ENCODE measurements at places on chromosomes 1 and 21. TPM values are rescaled to one million over a fixed set of nuclear protein-coding genes. Genes with fewer than 3 reads are reported as not detected.

FCRL4 gene
- total RNA-seq, result not detected

FALEC gene
- total RNA-seq, result not detected

GRCh38 chr1:165501330-165501969 is 42.4 kb upstream of the LRRC52 start:
- H3K27ac ChIP-seq, result no peak overlapping the region
- no peaks in the 10 kb centered on the region for H3K4me1 ChIP-seq
- no peaks in the 10 kb centered on the region for H3K36me3 ChIP-seq
- H3K4me3 ChIP-seq, result no peak overlapping the region
- no peak for DNase-seq
- peaks cover 18% of the 10 kb centered on the region for H3K27me3 ChIP-seq

ASCL5 gene
- not detected for total RNA-seq

DNA sequence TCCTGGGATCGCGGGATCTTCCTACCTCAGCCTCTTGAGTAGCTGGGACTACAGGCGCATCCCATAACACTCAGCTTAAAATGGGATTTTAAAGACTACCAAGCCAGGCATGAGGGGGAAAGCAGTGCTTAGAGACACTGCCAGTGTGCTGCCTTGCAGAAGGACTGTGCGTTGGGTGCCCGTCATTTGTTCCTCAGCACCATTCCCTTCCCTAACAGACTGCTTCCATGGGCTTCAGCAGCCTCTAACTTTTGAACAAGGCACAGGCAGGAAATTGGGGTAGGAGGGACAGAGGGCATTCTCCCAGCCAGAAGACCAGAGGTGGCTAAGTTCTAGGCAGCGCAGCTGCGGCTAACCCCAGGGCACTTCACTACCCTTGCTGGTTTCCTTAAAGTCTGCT is 73.9 kb upstream of the USP24 start:
- no peak overlapping the region for H3K4me3 ChIP-seq
- H3K36me3 ChIP-seq, result no peaks in the 10 kb centered on the region
- no peak overlapping the region for H3K27ac ChIP-seq

DNA sequence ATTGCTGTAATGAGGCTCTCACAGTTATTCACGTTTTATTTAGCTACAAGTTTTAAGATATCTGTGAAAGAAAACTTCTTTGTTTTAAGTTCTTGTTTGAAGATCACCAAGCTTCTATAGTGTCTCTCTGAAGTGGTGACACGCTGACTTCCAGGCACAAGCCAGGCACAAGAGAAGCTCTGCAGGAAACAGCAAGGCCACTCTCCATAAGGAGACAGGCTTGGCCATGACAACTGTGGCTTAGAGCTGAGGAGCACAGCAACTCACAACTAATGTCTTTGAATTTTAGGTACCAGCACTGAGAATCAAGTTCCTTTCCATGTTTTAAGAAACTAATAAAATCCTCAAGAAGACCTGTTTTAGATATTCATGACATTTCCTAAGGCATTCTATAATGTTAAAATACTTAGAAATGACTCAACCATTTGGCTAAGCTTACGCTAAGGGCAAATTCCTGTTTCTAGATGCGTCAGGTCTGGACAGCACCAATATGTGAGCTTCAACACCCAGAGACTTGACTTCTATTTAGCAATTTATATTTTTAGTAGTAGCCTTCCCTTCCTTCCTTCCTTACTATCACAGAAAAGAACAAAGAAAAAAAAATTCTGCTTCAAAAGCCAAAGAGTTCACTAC is 40.2 kb downstream of the APP start:
- H3K27me3 ChIP-seq, result no peaks in the 10 kb centered on the region
- H3K4me3 ChIP-seq, result no peak overlapping the region
- no peak for DNase-seq
- no peak overlapping the region for H3K27ac ChIP-seq
- no peaks in the 10 kb centered on the region for H3K4me1 ChIP-seq
- H3K36me3 ChIP-seq, result peaks cover 2% of the 10 kb centered on the region

S1PR1 gene
- 51.2 TPM for total RNA-seq

DNA sequence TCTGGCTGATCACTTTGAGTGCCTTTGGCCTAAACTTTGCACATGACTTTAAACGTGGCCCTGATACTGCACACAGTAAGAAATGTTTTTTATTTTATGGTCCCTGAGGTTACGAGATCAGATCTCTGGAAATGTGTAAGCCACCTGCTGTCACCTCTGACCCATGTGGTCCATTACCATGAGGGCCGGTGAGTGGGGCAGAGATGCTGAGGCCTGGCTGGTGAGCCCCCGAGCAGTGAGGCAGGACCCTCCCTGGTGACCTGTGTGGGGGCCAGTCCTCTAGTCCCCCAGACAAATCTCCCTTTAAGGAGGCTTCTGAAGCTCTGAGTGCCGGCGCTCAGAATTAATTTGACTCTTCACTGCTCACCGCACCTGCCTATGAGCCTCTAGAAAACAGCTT is 12.4 kb downstream of the TFF3 start:
- no peaks in the 10 kb centered on the region for H3K36me3 ChIP-seq
- H3K4me1 ChIP-seq, result peaks cover 12% of the 10 kb centered on the region
- no peak overlapping the region for H3K4me3 ChIP-seq
- no peak overlapping the region for H3K27ac ChIP-seq
